Stimulated activated CD8-positive, alpha-beta memory T cell treated with anti-CD3 and anti-CD28 coated beads, Interleukin-7, amount 100 ng/mL, for 1 hour (primary cell): ENCODE measurements at places on chromosomes 4 and X.

- no peak for DNase-seq
These were observed 8.8 kb upstream of the IL3RA start for GRCh38 chrX:1327651-1328304.

DNA sequence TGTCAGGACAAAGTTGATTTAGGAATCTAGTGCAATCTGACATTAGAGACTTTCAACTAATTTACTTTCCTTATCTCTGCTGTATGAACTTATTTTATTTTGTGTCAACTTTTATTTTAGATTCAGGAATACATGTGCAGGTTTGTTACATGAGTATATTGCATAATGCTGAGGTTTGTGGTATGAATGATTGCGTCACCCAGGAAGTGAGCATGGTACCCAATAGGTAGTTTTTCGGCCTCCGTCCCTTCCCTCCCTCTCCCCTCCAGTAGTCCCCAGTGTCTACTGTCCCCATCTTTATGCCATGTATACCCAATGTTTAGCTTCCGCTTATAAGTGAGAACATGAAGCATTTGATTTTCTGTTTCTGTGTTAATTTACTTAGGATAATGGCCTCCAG lies 68.7 kb upstream of the TEX13D start:
- no peak for DNase-seq

- no peak for DNase-seq
These were observed 132.5 kb upstream of the HTR2C start for GRCh38 chrX:114451397-114451796.

DNA sequence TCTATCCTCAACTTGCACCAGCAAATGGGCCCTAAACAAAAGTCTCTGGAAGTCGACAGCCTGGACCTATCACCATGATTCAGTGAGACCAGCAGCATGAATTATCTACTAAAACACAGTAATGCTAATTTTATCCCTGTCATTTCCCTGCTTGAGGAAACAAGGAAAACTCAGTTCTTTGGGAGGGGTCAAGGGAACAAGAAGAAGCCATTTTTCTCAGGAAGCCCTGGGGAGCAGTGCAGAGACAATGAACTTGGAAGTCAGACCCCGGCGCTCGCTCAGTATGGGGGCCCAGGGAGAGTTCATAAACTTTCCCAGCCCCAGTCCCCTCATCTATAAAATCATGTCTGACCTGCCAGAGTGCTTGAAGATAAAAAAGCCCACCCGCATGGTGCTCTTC lies 50.4 kb downstream of the DCTD start:
- DNase-seq: no peak

GRCh38 chr4:2691952-2692435 lies 64.1 kb downstream of the TNIP2 start:
- no peak for DNase-seq

- DNase-seq: no peak
These were observed 67.7 kb downstream of the DGKK start for GRCh38 chrX:50402886-50403285.

DNA sequence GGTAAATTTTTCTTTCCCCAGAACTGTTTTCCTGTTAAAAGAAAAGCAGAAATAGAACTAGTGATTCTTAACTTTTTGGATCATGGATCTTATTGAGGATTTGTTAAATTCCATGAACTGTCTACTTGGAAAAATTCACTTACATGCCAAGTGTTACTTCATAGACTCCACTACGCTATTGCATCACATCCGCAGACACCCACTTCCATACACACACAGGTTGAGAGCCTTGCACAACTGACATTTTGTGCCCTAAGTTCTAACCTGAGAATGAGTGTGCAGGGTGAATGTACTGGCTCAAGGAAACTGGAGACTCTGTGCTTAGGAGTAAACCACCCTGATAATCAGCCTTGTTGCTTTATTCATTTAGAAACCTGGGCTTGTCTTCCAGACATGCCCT lies 250.5 kb upstream of the EDA2R start:
- no peak for DNase-seq

DNA sequence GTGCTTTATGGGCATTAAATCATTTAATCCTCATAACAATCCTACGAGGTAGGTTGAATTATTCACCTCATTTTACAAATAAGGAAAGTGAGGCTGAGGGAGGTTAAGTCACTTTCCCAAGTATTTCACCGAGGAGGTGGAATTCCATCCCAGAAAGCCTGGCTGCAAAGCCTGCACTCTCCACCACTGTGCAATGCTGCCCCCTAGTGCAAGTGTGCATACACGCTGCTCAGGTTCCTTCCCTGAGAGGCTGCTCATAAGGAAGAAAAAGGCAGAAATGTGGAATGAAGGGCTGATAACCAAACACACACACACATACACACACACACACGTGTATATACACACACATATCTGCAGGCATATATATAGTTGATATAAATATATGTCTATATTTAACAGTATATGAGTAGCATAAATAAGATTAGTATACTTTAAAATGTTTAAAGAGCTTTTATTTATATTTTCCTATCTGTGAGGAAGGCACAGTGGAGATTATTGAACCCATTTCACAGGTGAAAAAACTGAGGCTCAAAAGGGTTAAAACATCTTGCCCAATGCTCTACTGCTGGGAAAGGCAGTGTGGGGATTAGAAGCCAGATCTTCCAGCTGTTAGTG lies 714.5 kb upstream of the TENM3 start:
- DNase-seq: no peak

DNA sequence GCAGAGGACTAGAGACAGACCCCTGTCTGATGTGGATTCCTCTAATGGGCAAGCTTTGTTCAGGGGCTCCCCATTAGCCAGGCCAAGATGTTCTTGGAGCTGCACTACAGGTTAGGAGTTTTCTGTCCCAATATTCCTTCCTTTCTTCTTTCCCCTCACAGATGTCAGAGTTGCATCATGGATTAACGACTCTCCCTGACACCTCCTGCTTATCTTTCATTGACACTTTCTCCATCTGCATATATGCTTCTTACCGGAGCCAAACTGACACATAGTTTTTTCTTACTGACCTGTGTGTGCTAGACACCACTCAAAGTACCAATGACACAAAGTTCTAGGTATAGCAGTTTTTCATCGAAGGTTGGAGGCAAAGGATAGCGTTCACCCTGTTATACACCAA lies 228.6 kb upstream of the HCCS start:
- DNase-seq: no peak

DNA sequence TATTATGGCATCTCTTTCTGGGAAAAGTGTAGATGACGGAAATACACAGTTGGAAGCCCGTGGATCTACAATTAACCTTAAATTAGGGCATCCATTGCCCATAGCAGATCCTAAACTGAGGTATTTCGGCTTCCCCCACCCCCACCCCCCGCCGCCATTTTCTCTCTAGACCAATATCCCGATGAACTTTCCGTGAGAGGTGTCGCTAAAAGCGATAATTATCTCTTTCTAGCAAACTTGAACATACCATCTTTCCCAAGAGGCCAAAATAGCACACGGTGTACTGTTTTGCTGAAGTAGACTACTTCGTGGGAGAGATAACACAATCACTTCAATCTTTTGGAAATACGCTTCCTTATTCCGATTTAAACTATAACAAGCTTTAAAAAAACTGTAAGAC lies 554 bp downstream of the KLHL15 start:
- DNase-seq: no peak

DNA sequence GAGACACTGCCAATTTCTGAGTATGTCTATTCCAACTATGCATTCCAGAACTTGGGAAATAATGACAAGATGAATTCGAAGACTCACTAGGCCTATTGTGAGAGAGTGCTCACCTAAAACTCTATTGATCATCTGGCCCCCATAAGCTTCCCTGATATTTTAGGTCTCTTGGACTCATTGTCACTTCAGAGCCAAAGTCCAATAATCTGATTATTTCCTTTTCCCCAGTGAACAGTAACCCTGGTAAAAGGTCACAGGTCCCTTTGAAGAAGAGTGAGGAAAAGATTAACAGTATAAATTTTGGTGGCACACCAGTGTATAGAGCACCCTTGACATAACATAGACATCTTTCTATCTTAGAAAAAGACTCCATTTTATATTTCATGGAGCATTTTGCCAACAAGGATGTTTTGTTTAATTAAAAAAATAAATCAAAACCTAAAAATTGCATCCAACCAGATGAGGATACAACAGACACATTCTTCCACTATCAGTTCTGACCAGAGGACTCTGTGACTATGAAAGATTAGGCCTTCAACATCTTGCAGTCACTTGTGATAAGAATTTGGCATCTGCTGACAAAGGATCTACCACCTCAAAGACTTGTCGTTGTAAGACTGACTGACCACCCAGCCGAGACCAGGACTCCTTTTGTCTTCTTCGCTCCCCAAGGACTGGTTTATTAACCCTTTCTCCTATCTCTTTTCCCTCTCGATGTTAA lies 191.9 kb downstream of the MAB21L2 start:
- DNase-seq: no peak
